ENCODE measurements at places on chromosomes 4 and X. TPM values are rescaled to one million over a fixed set of nuclear protein-coding genes. Genes with fewer than 3 reads are reported as not detected.

GRCh38 chr4:18676526-18676915 is 655.0 kb upstream of the LCORL start:
- DNase-seq: peak; percentile 51

DNA sequence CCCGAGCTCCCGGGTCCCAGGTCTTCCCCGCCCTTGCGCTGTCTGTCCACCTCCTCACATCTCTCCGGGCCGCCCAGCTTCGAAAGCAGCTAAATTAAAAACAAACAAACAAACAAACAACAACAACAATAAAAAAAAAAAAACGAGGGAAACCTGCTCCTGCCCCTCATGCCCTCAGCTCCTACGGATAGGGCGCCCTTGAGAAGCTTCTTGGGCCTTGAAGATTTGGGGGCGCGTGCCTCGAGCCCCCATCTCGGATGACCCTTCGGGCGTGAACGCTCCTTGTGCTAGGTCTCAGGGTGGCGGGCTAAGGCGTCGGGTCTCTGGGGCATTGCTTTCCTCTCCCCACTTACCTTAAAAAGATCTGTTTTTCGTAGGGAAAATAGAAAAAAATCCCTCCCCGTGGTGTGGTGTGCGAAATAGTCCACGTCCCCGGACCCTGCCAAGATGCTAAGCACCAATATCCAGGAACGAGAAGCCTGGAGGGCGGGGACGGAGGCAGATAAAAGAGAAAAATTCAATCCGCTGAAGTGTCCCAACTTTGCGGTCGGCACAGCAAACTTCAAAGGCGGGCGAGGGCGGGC is 603 bp downstream of the NDNF start:
- DNase-seq: no peak

GRCh38 chrX:130082244-130083106 is 27.8 kb downstream of the ELF4 start:
- DNase-seq: no peak

DNA sequence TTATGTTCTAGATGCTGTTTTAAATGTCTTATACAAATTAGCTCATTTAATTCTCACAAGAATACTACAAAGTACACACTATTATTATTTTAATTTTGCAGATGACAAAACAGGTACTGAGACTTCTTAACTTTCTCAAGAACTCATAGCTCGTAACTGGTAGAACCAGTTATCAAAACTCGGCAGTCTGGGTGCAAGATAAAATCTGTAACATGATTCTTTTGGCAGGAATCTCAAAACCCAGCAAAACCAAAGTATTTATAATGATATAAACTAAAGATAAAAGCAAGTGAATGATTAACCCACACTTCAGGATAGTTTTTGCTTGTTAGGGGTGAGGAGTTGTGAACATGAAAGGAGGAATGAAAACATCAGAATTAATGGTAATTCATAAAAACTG is 27.6 kb downstream of the CLNK start:
- peak; percentile 57 for DNase-seq

DNA sequence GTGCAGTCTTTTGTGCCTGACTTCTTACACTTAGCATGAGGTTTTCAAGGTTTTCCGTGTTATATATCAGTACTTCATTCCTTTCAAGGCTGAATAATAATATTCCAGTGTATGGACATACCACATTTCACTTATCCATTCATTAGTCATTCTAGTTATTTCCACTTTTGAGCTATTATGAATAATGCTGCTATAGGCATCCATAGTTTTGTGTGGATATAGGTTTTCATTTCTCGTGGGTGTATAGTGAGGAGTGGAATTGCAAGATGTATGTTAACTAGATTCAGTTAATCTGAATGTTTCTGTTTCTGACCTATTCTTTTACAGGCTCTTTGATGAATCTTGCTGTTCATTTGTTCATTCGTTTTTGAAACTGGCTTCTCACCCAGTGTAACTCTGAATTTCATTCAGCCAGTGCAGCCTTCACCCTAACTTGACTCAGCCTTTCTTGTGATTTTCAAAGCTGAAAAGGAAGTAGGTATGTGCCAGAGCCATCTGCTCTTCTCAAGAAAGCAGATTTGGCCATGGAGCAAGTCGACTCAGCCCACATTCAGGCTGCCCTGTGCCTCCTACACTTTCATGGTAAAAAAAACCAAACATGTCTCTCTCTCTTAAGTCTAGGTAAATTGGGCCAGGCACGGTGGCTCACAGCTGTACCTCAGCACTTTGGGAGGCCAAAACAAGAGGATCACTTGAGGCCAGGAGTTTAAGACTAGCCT is 56.3 kb upstream of the NOCT start:
- DNase-seq: no peak

DNA sequence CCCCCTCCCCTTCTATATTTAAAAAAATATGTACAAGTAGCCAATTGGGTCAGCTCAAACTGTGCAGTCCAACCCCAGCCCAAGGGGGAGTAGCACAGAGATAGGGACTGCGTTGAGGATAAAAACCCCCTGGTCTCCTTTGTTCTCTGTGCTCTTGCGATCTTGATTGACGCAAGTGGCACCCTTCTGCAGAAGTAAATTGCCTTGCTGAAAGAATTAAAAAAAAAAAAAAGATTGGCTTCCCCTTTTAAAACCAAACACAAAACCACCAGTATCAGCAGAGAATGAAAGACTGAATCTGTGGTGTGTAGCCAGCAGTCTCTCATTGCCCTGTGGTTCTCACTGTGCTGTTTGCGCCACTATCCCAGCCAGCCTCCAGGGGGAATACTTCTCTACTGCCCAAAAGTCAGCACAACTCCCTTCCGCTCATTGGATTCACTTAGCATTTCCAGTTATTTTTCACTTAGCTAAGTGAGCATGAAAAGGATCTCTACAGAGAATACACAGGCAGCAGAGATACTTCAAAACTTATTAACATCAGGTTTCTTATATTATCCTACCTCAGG is 29.7 kb downstream of the MANBA start:
- no peak for DNase-seq

DNA sequence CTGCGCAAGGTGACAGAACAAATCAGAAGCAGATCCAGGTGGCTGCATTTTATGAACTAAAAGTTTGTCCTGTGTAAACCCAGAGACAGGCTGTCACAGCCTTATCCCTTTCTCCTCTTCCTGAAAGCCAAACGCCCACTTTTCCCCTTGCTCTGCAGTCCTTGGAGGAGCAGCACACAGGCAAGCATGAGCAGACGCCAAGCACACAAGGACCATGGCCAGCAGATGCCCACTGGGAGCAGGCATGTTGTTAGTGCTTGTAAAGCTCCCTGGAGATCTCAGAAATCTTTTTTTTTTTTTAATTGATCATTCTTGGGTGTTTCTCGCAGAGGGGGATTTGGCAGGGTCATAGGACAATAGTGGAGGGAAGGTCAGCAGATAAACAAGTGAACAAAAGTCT is 11.5 kb upstream of the HOPX start:
- no peak for DNase-seq

- no peak for DNase-seq
These were observed 41.1 kb upstream of the STIM2 start for GRCh38 chr4:26819478-26820095.

- DNase-seq: no peak
These were observed 108.2 kb upstream of the GPR34 start for GRCh38 chrX:41580423-41581064.

GRCh38 chrX:141941234-141941633 is 37.5 kb downstream of the MAGEC1 start:
- DNase-seq: no peak

DNA sequence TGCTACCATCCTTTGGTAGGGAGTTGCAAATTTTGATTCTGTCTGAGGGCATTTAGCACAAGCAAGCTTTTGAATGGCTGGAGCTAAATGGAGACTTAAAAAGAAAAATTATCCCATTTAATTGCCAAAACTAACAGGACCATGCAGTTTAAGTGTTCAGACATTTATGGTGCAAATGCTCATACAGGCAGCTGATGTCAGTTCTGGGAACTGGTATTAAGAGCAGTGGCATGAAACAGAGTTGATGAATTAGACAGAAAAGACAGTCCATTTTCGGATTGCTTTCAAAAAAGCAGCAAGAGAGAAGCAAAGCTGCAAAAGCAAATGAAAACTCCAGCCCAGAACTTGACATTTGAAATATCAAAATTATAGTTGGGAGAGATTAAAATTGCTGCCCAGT is 1.3 kb downstream of the SCRG1 start:
- no peak for DNase-seq

DNA sequence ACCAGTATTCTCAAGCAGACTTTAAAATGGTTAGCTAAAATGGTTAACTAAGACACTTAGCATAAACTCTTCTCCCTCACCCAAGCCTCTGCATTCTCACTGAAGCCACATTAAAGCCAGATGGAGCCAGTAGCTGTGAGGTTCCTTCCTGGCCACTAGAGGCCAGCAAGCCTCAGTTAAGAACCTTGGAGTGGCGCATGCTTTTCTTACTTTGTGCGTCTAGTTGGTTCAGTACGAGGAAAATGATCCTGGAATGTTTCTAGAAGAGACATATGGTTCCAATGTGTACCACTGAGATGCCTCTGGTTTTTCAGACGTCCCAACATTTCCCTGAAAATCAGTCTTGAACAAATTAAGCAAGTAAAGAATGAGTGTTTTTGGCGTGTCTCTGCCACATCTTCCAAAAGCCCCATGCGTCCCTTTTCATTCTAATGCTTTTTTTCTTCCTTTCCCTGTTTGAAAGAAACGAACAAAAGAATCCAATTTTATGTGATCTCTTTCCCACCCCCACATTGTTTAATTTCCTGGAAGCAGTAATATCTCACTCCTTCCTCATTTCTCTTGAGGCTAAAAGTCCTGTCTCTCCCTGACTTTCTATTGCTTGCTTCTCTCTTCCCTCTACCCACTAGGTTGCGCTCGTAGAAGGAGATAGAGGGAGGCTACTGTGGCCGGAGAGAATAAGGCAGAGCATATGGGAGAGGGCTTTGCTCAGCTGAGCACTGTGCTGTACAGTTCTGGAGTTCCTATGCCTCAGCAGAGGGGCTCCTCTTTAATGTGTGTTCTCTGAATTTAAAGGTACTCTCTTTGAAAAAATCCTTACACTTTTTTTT is 82.9 kb upstream of the TAB3 start:
- peak; percentile 36 for DNase-seq

The NPY2R gene
- not detected for total RNA-seq

The AWAT2 gene
- not detected for total RNA-seq

The MAGEA4 gene
- not detected for total RNA-seq

The NR0B1 gene
- total RNA-seq: 0.35 TPM

The GAGE12J gene
- not detected for total RNA-seq
